Memory B cell (primary cell): ENCODE measurements at places on chromosomes 7 and 10.
A peak's percentile ranks its signal among the peaks of the same experiment; 100 is the strongest.

DNA sequence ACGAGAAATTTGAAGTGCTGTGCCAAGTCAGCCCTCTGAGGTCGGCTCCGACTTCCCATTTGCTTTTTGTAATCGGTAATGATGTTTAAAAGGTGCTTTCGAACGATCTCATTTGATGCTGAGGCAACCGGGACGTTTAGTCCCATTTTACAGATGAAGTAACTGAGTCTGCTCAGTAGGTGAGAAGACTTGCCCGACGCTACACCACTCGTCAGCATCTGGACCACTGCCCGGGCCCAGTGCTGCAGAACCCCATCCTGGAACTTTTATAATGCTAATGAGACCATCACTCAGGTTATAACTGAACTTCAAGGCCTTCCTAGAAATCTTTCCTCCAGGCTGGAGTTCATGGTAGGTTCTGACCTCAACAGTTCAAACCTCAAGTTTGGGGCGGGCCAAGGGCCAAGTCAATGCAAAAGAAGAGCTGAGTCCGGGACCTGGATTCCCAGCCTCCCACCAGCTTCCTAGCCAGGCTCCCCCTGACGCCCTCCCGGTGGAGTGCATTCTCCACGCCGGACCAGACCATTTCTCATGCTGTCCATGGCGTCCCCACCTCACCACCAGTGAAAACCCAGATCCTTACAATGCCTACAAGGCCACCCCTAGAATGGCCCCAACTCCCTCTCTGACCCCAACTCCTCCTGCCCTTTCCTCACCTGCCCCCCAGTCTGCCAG lies 699 bp upstream of the PDLIM1 start:
- peak overlapping the region; percentile 81 for H3K4me3 ChIP-seq
- peak overlapping the region; percentile 96 for H3K27ac ChIP-seq
- H3K36me3 ChIP-seq: peaks cover 3% of the 10 kb centered on the region
- peaks cover 68% of the 10 kb centered on the region for H3K4me1 ChIP-seq

GRCh38 chr10:120828763-120829319 lies 22.3 kb upstream of the WDR11 start:
- H3K4me1 ChIP-seq: peaks cover 29% of the 10 kb centered on the region
- no peaks in the 10 kb centered on the region for H3K27me3 ChIP-seq
- peaks cover 4% of the 10 kb centered on the region for H3K36me3 ChIP-seq
- H3K4me3 ChIP-seq: no peak overlapping the region
- no peak for DNase-seq
- H3K27ac ChIP-seq: no peak overlapping the region

GRCh38 chr10:1520909-1521565 lies 216.3 kb downstream of the ADARB2 start:
- no peak overlapping the region for H3K4me3 ChIP-seq
- DNase-seq: no peak
- H3K27me3 ChIP-seq: no peaks in the 10 kb centered on the region
- peaks cover 9% of the 10 kb centered on the region for H3K4me1 ChIP-seq
- H3K27ac ChIP-seq: no peak overlapping the region
- H3K36me3 ChIP-seq: no peaks in the 10 kb centered on the region

GRCh38 chr7:36956814-36957213 lies 232.5 kb upstream of the AOAH start:
- H3K4me1 ChIP-seq: peaks cover 23% of the 10 kb centered on the region
- H3K36me3 ChIP-seq: peaks cover 10% of the 10 kb centered on the region
- no peak overlapping the region for H3K27ac ChIP-seq
- no peak for DNase-seq

GRCh38 chr10:59373071-59373470 lies 10.7 kb upstream of the FAM13C start:
- no peak overlapping the region for H3K4me3 ChIP-seq
- H3K4me1 ChIP-seq: no peaks in the 10 kb centered on the region
- DNase-seq: no peak
- no peak overlapping the region for H3K27ac ChIP-seq
- H3K36me3 ChIP-seq: no peaks in the 10 kb centered on the region

DNA sequence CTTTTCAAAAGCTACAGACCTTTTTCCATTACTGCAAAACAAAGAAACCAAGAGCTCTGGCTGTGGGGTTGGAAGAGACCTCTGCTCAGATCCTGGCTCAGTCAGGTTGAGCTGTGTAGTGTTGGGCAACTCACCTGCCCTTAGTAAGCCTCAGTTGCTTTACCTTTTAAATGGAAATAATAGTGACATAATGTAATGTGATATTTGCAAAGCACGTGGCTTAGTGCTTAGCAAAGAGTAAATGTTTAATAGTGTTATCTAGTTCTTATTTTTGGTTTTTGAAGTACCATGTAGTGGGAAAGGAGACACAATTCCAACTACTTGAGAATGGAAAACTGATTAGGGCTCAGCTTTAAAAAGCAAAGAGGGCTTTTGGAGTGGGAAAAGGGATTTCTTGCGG lies 100.2 kb downstream of the SVIL start:
- no peak overlapping the region for H3K4me3 ChIP-seq
- no peak for DNase-seq
- no peak overlapping the region for H3K27ac ChIP-seq
- no peaks in the 10 kb centered on the region for H3K36me3 ChIP-seq
- peaks cover 2% of the 10 kb centered on the region for H3K27me3 ChIP-seq
- no peaks in the 10 kb centered on the region for H3K4me1 ChIP-seq

GRCh38 chr7:135333946-135334345 lies 100.3 kb downstream of the STRA8 start:
- H3K27me3 ChIP-seq: peaks cover 2% of the 10 kb centered on the region
- no peaks in the 10 kb centered on the region for H3K4me1 ChIP-seq
- H3K4me3 ChIP-seq: no peak overlapping the region
- DNase-seq: no peak
- peaks cover 2% of the 10 kb centered on the region for H3K36me3 ChIP-seq
- H3K27ac ChIP-seq: no peak overlapping the region

GRCh38 chr10:99809931-99810615 lies 27.6 kb downstream of the ABCC2 start:
- peaks cover 6% of the 10 kb centered on the region for H3K36me3 ChIP-seq
- no peak overlapping the region for H3K27ac ChIP-seq
- no peaks in the 10 kb centered on the region for H3K27me3 ChIP-seq
- H3K4me1 ChIP-seq: no peaks in the 10 kb centered on the region
- H3K4me3 ChIP-seq: no peak overlapping the region

GRCh38 chr10:128242641-128243040 lies 116.4 kb upstream of the MKI67 start:
- no peaks in the 10 kb centered on the region for H3K27me3 ChIP-seq
- no peaks in the 10 kb centered on the region for H3K4me1 ChIP-seq
- DNase-seq: no peak
- no peak overlapping the region for H3K4me3 ChIP-seq
- no peak overlapping the region for H3K27ac ChIP-seq

DNA sequence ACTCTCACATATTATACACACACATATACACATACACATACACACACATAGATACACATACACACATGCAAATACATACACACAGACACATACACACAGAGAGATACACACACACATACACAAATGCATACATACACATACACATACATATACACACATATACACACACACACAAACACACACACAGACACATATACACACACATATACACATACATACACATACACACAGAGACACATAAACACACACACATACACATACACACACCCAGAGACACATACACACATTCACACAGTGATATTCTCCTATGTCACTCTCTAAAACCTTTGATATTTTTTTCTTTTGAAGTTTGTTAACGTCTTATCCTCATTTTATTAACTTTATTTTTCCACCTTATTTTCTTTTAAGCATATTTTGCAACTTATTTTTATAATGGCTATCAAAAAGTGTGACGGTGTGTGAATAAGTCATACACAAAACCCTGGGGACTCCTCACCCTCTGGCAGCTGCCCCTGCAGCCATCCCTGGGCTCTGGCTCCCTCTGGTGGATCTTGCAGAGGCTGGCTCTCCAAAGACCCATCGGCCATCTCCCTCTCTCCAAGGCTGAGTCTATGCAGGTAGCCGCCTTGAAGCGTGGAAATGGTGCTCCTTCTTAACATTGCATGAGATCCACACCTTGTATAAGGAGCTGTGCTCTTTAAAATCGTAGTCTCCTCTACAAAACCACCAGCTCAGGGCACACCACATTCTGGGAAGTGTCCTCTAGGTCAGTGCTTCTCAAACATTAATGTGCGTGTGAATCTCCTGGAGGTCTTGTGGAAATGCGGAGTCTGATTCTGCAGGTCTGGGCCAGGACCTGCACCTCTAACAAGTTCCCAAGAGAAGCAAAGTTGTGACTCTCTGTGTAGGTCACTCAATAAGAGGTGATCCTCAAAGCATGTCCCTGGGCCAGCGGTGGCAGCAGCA lies 4.1 kb upstream of the C10orf120 start:
- peaks cover 6% of the 10 kb centered on the region for H3K4me1 ChIP-seq
- H3K4me3 ChIP-seq: no peak overlapping the region
- DNase-seq: peak; percentile 30
- no peak overlapping the region for H3K27ac ChIP-seq

DNA sequence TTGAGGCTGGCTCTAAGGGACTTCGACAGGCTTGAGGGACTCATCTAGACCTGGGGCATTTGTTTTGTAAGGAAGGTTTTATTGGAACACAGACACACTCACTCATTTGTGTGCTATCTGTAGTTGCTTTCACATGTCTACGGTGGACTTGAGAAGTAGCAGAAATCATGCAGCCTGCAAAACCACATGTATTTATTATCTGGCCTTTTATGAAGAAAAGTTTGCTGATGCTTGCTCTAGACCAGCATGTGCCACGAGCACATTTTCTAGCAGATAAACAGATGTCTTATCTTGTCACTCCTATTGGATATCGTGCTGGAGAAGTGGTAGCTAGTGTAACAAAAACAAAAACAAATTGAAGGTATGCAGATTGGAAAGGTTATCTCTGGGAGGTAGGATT lies 9.8 kb downstream of the UPP1 start:
- no peak overlapping the region for H3K27ac ChIP-seq
- DNase-seq: no peak
- H3K4me3 ChIP-seq: no peak overlapping the region
- no peaks in the 10 kb centered on the region for H3K27me3 ChIP-seq
- H3K4me1 ChIP-seq: peaks cover 3% of the 10 kb centered on the region
- peaks cover 20% of the 10 kb centered on the region for H3K36me3 ChIP-seq

DNA sequence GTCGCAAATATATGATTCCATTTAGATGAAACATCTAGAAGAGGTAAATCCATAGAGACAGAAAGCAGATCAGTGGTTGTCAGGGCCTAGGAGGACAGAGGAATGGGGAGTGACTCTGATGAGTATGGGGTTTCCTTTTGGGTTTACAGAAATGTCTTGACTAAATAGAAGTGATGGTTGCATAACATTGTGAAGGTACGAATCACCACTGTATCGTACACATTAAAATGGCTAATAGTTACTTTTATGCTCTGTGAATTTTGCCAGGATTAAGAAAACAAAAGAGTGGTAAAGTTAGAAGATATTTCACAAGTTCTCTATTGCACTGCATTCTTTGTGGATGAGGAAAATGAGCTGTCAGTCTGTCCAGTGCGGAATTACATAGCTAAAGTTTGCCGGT lies 407.4 kb downstream of the KCNMA1 start:
- H3K4me3 ChIP-seq: no peak overlapping the region
- no peak for DNase-seq
- no peaks in the 10 kb centered on the region for H3K36me3 ChIP-seq
- no peaks in the 10 kb centered on the region for H3K27me3 ChIP-seq
- H3K4me1 ChIP-seq: no peaks in the 10 kb centered on the region

DNA sequence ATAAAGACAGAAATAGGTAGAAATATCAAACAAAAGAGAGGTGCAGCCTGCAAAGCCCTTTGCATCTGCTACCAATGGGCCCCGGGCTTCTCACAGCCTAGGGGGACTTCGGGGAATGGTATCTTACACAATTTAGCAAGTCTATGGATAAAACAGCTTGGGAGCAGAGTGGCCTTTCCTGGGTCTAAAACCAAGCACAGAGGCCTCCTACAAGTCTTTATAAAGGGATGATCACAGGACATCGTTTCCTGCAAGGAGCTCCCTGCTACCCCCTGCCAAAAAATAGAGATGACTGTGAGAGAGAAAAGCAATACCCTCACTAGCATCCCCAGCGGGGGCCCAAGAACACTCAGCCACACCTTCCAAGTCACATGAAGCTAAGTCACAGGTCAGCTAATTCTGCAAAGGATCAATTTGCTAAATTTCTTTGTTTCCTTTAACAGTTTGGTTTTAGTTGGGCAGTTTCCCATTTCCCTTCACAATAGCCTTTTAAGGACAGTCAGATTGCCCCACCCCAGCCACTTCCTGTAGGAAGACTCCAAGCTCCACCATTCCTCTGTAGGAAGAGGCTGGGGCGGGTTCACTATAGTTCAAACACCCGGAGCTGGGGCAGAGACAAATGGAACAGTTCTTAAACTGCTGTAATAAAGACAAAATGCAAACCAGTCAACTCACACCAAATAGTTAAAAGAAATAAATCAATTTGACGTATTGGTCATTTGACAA lies 105.5 kb downstream of the SLIT1 start:
- no peak overlapping the region for H3K4me3 ChIP-seq
- H3K36me3 ChIP-seq: no peaks in the 10 kb centered on the region
- H3K27me3 ChIP-seq: peaks cover 9% of the 10 kb centered on the region

- H3K36me3 ChIP-seq: no peaks in the 10 kb centered on the region
- DNase-seq: no peak
- peak overlapping the region; percentile 86 for H3K4me3 ChIP-seq
- H3K4me1 ChIP-seq: peaks cover 12% of the 10 kb centered on the region
These were observed 47.1 kb upstream of the TMEM72 start for GRCh38 chr10:44864051-44864450.

DNA sequence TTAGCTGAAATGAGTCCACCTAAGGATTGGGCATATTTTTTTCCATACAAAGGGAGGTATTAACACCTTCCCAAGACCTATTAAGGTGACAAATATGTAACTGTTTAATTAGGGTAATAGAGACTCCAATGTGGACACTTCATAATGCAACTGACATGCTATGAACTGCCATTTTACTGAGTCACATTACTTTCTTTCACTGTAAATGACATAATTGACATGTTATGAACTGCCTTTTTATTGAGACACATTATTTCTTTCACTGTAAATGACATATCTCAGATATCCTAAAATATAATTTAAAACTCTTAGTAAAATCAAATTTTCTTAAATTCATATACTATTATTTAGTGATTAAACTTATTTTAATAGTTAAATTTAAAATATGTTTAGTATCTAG lies 528.8 kb upstream of the PCDH15 start:
- no peaks in the 10 kb centered on the region for H3K36me3 ChIP-seq
- H3K27me3 ChIP-seq: no peaks in the 10 kb centered on the region
- no peaks in the 10 kb centered on the region for H3K4me1 ChIP-seq
- H3K4me3 ChIP-seq: no peak overlapping the region
- H3K27ac ChIP-seq: no peak overlapping the region
- no peak for DNase-seq

DNA sequence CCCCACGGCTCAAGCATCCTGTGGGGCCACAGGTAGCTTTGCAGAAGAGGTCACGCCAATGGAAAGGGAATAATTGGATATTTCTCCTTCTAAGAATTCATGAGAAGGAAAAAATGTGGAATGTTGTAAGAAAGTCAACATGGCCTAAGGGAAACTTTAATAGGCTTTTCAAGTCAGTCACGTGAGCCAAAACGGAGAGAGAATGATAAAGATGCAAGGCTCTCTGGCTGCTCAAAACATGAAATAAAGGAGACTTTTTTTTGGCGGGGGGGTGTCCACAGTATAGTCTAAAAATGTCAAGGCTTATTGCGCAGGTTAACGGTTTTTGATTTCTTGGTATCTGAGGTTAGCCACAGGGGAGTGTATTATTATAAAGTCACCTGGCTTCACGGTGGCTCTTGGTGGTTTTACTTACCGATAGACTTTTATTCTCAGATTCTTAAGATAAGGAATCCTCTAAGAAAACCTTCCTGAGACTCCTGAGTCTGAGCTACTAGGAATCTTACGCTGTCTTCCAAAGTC lies 148.1 kb downstream of the ARHGAP21 start:
- H3K4me1 ChIP-seq: peaks cover 2% of the 10 kb centered on the region
- H3K27me3 ChIP-seq: peaks cover 9% of the 10 kb centered on the region
- DNase-seq: no peak
- no peaks in the 10 kb centered on the region for H3K36me3 ChIP-seq
- H3K4me3 ChIP-seq: no peak overlapping the region
